ENCODE measurements at places on chromosomes 7 and 10.

DNA sequence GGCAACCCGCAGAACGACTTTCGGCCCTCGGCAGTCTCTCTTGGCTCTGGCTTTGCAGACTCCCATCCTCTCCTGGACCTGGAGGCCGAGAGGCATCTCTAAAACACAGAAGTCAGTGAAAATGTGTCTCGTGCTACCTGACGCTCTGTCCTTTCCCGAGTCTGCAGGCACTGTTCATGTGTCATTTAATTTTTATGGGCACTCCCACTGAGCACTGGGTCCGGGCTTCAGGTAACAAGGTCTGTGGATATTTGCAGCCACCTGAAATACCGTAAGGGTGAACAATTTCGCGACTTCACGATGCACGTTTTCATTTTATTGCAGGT lies 96.8 kb downstream of the GLRX3 start:
- no peak for DNase-seq

DNA sequence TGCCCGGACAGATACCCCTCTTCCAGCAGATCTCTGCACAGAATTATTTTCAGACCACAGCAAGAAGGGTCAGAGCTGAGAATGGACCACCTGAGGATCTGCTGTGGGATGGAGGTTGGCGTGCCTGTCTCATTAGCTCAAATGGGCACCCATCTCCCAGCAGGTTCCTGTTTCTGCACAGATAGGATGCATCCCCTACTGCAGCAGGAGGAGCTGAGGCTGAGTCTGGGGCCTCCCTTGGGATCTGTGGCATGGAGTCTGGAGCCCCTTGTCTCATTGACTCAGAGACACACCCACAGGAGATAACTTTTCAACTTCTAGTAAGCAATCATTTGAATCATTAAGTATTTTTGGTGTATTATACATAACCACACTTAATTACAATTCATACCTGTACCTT lies 212.7 kb downstream of the ADK start:
- DNase-seq, result no peak

DNA sequence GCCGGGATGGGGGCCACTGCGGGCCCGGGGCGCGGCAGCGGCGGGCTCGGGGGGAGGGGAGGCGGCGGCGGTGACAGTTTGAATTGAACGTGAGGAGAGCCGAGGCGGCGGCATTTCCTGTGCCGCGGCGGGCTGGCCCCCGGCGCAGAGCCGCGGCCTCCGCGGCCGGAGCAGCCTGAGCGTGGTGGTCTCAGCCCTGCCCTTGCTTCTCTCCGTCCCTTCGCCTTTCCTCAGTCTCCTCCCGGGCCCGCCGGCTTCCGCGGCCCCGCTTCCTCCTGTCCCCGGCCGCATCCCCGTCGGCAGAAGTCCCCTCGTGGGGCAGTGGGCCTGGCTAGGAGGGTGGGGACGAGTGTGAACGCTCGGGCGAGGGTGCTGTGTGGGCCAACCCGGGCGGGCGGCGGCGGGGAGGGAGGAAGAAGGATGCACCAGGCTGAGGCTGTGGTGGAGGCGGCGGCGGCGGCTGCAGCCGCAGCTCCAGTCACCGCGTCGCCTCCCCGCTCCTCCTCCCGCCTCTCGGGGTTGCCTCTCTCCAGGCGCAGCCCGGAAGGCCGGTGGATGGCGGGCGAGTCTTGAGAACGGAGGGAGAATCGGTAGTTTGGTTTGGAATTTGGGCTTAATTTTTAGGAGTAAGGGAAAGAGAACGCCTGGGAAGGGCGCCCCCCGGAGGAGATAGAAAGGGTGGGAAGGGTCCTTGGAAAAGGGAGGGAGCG lies 690 bp downstream of the SEPTIN7 start:
- peak; percentile 81 for DNase-seq

DNA sequence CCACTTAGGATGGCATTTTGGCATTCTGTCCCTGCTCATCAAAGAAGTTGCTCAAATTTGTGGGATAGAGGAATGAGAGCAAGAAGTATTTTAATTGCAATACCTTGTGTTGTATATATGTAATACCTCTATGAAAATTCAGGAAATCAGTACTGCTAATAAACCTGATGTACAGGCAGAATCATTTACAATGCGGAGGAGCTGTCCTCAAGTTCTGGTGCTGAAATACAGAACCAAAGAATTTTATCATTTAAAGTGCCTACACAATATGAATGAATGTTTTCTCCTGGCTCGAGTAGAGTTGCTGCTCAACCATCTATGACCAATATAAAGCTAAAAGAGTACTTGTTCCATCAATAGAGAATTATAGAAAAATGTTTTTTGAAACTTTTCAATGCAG lies 305.8 kb downstream of the PLXNA4 start:
- DNase-seq, result no peak

DNA sequence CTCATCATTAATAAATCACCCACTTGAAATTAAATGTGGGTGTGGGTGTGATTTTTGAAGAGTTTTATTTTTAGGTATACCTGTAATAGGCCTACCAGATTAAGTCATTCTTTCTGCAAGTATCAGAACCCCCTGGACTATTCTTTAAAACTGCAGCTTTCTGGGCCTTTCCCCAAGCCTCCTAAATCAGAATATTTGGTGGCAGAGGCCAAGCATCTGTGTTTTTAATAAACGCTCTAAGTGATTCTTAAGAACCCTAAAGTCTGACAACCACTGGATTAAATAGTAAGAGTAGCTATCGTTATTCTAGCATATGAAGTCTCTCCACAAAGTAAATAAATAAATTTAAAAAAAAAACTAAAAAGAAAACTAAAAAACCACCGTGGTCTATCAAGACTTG lies 703.0 kb upstream of the NRP1 start:
- no peak for DNase-seq

GRCh38 chr10:119457966-119458766 lies 84.4 kb downstream of the RGS10 start:
- no peak for DNase-seq

- DNase-seq, result no peak
Measured at GRCh38 chr10:43685744-43686143, 37.1 kb upstream of the ZNF32 start.

GRCh38 chr10:110274647-110275046 lies 30.1 kb downstream of the SMNDC1 start:
- DNase-seq, result no peak

GRCh38 chr7:127912901-127913300 lies 118.3 kb downstream of the LRRC4 start:
- no peak for DNase-seq

DNA sequence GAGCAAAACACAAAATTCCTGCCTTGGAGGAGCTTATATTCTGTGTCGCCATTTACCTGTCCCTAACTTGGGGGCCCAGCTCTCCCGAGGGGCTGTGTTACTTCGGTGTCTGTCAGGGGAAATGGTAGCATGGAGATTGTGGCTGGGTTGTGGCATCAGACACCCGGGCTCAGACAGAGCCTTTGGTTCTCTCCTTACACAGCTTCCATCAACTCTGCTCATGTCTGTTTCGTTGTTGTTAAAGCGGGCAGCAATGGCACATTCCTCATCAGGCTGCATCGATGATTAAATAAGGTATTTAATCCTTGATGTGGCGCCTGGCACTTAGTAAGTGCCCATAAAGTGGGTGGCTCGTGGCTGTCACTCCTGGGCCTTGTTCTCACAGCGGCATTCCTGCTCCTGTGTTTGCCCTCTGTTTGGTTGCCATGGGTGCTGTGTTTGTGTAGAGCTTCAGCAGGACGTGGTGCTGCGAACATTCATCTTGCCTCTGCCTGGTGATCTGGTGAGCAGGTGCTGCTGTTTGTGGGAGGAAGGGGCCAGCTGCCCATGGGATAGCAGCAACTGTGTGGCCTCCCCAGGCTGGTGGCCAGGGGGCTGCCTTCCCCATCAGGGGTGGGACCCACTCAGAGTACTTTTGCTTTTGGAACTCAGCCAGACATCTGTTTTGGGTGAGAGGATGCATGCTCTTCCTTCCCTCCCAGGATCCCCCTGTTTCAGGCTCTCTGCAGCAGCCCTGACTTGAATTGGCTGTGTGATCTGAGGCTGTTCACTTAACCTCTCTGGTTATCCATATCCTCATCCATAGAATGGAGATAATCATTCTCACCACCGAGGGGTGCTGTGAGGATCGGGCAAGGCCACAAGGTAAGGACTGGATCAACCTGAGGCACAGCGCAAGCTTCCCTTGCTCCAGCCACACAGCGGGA lies 207.2 kb upstream of the SVIL start:
- DNase-seq, result no peak

GRCh38 chr10:34423673-34424625 lies 391.1 kb downstream of the PARD3 start:
- no peak for DNase-seq

DNA sequence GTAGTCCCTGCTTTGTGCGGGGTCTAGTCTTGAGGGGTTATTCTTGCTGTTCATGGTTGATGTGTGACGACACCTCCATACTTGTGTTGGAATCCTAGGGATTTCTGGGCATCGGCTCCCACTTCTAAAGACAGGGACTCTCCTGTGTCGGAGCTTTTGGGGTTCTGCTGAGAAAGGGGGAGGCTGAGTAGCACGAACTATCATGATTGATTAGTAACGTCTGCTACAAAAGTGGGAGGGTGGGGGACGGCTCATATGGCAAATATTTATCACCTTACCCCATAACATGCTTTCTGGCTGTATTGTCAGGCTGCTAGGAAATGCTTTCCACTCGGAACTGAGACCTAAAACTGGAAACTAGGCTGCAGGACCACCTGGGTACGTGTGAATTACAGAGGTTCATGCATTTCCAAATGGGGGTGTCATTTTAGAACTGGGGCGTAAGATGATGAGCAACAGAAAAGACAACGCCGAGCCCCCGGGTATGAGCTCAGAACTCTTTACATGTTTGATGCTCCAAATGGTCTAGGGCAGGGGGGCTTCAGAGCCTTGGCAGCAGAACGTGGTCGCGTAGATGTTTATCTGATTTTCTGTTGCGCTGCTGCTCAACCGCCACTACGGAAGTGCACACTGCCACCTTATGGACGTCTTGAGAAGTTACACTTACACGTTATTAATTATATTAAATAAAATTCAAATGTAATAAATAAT lies 15.1 kb upstream of the NME8 start:
- DNase-seq, result peak; percentile 41

GRCh38 chr7:31550432-31550831 lies 36.5 kb downstream of the ITPRID1 start:
- DNase-seq, result no peak

DNA sequence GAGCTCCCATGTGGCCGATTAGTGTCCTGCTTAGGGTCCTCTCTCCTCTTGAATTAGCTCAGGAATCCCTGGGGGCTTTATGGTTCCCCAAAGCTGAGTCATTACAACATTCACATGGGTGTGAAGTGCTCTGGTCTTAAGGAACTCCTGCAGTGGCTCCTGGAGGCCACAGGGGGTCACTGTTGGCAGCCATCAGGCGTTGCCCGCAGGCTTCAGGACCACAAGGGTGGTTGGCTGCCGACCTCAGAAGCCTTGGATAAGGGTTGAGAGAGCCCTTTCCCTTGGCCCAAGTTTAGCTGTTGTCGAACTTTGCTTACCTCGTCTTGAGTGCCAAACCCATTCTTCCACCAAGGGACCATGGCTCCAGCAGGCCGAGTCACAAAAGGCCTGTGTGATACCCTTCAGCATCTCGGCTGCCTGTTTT lies 61.7 kb downstream of the SH2D4B start:
- peak; percentile 12 for DNase-seq

DNA sequence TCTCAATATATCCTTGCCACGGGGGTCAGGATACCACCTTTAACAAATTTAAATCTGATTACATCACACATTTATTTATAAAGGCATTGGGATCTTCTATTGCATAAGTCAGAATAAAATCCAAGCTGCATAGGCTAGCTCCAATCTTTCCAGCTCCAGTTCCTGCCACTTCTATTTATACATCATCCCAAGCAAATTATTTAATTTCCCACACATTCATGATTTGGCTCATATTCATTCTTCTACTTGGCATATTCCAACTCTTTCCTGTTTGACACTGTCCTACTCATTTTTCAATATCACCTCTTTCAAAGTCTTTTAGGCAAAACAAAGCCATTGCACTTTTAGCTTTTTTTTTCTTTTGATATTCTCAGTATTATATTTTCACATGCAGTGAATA lies 579.0 kb upstream of the FZD8 start:
- no peak for DNase-seq

DNA sequence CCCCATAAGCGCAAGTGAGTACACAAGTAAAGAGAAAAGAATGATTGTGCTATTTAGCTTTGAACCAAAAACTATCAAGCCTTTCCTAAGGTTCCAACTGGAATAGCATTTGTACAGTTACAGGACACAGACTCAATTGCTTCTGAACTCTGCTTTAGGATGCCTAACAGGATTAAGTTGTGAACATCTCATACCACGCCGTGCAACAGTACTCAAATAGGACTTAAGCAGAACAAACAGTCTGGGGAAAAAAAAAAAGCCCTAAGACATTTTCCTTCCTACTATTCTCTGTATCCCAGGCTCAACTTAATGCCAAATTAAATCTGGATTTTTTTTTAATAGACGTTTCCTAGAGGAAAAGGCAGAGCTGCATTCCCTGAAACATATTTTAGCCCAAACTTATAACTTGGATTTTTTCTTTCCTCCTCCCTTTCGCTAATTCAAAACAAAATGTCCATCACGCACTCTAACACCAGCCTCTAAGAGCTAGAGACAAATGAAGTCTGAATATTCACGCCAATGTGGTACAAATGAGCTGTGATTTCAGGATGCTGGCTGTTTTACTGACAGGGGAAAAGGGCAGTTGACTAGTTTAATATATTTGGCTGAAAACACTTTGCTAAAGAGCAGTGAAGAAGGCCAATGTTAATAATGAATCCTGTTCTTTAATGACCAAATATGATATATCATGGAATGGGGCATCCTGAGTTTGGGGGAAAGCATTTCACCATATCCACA lies 68.6 kb downstream of the CALD1 start:
- DNase-seq, result no peak

GRCh38 chr10:13373644-13374043 lies 25.6 kb upstream of the SEPHS1 start:
- DNase-seq, result no peak

GRCh38 chr7:7746458-7746857 lies 28.1 kb upstream of the RPA3 start:
- DNase-seq, result no peak

DNA sequence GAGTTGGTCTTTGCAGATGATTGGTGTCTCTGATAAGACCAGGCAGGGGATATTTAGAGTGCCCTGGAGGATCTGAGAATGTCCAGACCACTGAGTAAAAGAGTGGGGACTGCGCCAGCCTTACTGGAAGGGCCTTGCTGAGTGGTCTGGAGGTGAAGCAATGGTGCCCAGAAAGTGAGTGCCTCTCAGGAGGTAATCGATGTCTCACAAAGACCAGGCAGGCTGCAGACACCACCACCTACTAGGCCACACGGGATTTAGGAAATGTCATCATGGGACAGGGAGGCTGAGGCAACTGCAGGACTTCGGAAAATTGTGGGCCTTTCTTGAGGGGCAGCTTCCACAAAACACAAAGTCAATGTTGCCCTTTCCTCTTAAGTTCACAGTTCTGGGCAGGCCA lies 57.2 kb upstream of the STEAP1B start:
- DNase-seq, result no peak

- DNase-seq, result peak; percentile 5
Measured at GRCh38 chr7:23530405-23530804, 1.4 kb downstream of the TRA2A start.

DNA sequence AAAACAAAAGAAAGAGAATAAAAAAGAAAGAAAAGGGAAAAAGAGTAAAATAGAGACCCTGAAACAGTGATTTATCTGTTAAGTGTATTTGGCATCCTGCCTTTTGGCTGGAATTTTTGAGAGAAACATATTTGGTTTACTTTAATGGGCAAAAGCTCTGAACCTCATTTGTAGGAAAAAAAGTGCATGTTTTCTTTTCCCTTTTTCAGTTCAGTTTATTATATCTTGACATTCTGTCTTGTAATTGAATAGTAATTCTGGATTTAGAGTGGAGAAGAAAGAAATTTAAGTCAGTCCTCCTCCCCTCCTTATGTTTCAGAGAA lies 69.5 kb downstream of the ARID5B start:
- DNase-seq, result no peak
